ENCODE measurements at places on chromosomes 1 and 21. TPM values are rescaled to one million over a fixed set of nuclear protein-coding genes. Genes with fewer than 3 reads are reported as not detected.

The TTLL7 gene
- 58.0 TPM for total RNA-seq

DNA sequence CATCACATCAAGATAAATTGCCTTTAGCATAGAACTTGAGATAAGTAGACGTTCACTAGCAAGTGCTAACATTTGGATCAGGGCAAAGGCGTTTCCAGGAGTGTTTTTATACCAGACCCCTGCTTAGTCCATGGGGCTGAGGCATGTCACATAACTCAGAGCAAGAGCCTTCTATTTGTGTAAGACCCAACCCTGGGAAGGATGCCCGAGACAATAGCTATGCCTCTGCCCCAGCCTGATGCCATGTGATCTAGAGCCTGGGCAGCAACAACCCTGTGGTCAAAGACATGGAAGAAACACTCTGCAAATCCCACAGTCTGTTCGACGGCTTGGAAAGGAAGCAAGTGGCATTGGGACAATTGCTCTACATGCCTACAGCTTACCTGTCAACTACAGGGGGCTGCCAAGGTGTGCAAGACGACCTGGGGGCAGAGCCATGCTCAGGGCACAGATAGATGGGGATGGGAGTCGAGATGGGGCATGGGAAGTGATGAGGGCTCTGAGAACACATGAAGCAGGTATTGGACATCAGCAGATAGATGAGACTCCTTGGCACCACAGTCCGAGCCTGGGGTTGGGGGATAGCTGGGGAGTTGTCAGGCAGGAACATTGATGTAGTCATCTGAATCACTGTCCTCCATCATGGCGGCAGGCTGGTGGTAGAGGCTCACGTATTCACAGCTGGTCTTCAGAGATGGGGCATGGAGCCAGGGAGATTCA lies 7.3 kb downstream of the IL24 start:
- no peak for DNase-seq

The C8B gene
- total RNA-seq: 1.9 TPM

DNA sequence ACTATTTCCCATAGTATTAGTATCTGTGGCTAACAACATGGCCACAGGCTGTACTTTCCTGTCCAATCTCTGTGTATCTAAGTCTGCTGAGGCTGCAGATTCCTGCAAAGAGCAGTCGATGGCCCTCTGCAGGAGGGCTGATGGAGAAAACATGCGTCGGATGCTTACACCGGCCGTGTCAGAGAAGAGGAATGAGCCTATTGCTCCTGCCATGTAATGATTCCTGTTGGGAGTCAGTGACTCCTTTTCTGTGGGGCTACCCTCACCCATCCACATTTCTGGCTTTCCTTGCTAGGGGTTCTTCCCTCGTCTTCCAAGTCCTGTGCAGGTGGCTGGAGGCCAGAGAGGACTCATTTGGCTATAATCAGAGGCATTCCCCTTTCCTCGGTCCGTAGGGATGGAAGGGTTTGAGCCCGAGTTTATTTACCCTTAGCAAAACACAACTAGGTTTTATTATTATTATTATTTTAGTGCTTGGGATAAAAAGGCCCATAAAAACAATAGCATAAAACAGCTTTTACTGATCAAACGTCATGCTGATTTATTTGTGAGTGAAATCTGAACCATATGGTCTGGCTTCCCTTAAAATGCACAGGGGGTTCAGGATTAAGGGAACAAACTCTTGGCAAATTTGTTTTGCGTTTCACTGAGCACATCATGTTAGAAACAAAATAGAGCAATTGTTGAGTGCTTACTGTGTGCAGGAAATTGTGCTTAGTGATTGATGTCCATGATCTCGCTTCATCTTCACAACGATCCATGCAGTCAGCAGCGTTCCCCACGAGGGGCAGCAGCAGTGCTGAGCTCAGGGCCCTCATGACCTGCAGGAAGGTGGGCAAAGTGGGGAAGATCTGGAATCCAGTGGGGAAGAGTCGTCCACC lies 70.8 kb downstream of the KIF26B start:
- no peak for DNase-seq

The NBPF10 gene
- 3.9 TPM for total RNA-seq

All from mucosa of gallbladder (tissue), 1 donor.